ENCODE measurements at places on chromosomes 13 and 19.
A peak's percentile ranks its signal among the peaks of the same experiment; 100 is the strongest.

DNA sequence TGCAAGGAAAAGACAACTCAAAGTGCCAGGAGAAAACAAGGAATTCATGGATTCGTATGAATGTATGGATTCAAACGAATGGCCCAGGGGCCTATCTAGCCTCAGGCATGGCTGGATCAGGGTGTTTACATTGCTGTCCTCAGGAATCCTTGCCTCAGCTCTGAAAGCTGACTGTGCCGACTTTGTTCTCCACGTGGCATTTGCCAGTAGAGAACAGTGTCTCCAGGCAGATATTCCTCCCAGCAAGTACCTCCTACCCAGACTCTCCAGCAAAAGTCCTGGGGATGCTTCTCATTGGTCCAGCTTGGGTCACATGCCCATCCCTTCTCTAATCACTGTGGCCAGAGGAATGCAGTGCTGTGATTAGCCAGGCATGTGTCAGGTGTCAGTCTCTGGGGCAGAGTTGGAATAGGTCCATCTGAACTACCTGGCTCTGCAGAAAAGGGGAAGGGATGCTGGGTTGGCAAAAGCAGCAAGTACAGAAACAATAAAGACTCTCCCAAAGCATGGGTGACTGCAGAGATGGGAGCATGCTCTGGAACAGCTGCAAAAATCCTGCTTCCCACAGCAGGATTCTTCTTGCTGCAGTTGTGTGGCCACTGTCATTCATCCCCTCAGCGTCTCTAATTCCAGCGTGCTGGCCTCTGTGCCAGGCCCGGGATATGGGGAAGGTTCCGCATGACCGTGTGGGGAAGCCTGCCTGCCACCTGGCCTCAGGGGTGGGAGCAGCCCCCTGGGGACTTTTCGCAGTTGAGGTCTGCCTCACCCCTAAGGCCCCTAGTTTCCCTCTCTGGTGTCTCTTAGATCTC is 30.0 kb downstream of the CCNE1 start:
- DNase-seq: no peak

- no peak for DNase-seq
Observed at GRCh38 chr13:64197232-64197631, 2781.6 kb upstream of the PCDH20 start.

GRCh38 chr19:28307963-28308362 is 905.0 kb downstream of the UQCRFS1 start:
- no peak for DNase-seq

DNA sequence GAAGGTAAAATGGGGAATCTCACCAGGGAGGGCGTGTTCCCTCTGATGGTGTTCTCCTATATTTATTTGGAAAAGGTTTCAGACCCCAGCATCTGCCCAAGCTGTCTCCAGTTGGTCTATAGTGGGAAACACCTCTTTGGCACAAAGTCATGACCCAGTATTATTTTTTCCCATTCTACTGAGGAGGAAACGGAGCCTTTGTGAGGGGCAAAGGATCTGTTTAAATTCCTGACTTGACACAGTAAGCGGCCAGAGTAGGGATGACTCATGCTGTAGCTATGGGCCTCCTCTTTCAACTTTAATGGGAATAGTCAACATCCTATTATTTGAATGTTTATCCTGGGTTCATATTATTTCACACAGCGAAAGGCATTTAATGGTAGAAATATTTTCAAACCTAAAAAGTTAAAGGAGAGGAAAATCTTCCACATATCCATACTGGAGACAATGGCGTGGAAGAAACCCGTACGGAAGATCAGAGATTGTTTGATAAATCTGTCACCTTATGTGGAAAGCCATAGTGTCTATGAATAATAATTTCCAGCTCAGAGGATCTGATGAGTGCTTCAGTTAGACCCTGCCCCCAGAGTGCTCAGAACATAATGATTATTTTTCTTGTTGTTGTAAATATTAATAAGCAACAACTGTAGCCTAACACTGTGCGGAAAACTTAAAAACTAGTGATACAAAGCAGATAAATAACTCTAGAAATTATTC is 126.0 kb downstream of the FOXO1 start:
- DNase-seq: no peak

GRCh38 chr13:95955255-95955654 is 97.9 kb downstream of the UGGT2 start:
- no peak for DNase-seq

GRCh38 chr19:14519860-14520407 is 1.7 kb upstream of the DNAJB1 start:
- DNase-seq: no peak

DNA sequence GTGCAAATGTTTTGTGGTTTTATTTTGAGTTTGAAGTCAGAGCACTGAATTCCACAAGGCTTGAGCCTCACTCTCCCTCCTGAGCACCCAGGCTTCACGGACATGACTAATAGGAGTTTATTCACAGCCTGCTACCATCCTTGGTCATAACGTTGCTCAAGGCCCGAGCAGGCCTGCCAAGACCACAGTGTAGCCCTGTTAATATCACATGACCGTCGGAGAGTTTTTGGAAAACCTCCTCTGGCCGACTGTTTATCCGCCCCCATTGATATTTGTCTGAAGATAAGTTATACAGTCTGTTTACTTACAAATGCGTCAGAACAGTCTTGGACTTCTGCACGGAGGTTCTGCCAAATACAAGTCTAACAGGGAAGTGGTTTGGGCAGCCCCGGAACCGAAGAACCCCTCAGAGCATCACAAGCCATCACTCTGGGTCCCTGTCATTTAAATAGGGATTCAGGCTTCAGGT is 89.9 kb downstream of the COL4A2 start:
- no peak for DNase-seq

GRCh38 chr19:4939466-4939865 is 29.4 kb upstream of the KDM4B start:
- DNase-seq: no peak

DNA sequence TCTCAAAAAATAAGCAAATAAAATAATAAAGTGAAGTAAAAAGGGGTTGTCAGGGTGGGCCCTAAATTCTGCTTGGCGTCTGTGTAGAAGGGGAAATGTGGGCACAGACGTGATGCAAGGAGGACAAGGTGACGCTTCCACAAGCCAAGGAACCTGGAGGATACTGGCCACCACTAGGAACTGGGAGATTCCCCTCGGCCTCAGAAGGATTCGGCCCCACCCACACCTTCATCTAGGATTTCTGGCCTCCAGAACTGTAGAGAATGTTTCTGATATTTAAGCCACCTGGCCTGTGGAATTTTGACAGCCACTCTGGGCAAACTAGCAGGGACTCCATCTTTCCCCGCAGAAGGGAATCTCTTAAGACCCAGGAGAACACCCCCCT is 1.1 kb downstream of the PLEKHJ1 start:
- no peak for DNase-seq

- DNase-seq: no peak
Observed at GRCh38 chr19:35524181-35524837, 3.8 kb downstream of the SBSN start.

DNA sequence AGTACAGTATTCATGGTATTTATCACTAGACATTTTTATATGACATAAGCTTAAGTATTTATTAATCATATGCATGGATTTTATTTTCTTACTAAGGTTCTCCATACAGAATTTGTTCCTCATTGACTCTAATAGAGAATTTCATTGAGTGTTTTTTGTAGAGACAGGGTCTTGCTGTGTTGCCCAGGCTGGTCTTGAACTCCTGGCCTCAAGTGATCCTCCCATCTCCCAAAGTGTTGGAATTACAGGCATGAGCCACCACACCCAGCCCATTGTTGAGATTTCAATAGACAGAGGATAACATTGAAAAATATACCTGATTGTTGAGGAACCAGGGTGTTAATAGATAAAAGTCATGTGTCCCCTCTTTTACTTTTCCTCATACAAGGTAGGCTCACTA is 26.1 kb downstream of the IPO5 start:
- no peak for DNase-seq

- DNase-seq: no peak
Observed at GRCh38 chr19:12786141-12786870, 5.0 kb upstream of the JUNB start.

- DNase-seq: peak; percentile 76
Observed at GRCh38 chr19:46718157-46718933, 1.4 kb upstream of the PRKD2 start.

DNA sequence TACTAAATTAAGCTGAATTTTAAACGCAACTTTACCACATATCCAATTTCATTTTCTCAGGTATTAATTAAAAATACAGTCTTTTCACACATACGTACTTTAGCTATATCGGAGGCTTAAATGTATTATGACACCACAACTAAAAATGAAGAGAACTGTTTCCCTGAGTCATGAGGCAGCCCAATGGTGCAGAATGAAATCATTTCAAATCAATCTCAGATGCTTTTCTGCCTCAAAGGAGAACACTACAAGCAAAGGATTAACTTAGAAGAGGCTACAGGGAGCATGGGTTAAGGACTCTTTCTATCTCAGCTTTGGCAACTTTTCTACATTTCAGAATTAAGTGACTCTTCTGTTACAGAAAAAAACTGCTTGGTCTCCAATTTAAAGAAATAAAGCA is 516.3 kb upstream of the HTR2A start:
- no peak for DNase-seq

- DNase-seq: no peak
Observed at GRCh38 chr13:49898792-49899191, 37.3 kb downstream of the SPRYD7 start.

DNA sequence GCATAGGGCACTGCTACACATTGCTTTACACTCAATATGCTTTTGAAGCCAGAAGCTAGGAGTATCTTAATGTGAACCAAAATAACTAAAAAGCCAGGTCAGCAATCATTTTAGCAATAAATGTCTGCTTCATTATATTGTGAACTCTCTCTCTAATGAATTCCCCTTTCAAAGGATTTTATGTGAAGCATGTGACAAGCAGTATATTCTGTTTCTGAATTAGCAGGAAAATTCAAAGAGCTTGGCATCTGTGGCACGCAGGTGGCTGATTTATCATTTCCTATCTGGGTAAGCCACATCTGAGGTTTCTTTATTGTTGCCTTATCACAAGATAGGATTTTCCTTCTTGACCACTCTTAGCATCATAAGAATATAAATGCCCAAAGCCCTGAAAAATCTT is 56.8 kb upstream of the KLF12 start:
- DNase-seq: no peak

DNA sequence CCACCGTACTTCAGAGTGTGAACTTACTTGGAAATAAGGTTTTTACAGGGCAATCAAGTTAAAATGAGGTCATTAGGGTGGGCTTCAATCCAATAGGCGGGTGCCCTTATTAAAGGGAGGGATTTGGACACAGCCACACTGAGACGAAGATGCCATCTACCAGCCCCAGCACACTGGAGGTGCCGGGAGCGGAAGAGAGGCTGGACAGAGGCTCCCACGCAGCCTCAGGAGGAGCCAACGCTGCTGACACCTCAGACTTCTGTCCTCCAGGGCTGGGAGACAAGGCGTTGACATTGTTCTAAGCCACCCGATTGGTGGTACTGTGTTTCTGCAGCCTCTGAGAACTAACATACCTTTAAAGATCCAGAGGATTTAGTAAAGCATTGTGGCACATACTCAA is 12.6 kb upstream of the RAB20 start:
- no peak for DNase-seq

DNA sequence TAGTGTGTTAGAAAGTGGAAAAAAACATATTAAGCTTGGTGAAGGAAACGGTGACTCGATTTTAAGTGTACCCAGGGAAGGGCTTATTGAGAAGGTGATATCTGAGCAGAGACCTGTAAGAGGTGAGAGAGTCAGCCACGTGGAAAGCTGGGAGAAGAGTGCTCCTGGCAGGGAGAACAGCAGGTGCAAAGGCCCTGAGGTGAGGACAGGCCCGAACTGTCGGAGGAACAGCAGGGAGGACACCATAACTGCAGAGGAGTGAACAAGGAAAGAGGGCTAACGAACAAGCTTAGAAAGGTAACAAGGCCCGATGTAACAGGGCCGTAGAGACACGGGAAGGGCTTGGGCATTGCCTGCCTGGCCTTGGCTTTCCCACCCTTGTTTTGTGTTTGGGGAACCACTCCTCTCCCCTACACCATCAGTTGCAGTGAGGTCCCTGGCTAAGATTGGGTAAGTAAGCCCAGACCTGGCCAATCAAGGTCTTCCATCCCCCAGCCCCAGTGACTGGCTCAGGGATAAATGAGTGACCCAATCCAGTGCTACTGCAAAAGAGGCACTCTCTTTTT is 7.3 kb downstream of the ATP4A start:
- no peak for DNase-seq

DNA sequence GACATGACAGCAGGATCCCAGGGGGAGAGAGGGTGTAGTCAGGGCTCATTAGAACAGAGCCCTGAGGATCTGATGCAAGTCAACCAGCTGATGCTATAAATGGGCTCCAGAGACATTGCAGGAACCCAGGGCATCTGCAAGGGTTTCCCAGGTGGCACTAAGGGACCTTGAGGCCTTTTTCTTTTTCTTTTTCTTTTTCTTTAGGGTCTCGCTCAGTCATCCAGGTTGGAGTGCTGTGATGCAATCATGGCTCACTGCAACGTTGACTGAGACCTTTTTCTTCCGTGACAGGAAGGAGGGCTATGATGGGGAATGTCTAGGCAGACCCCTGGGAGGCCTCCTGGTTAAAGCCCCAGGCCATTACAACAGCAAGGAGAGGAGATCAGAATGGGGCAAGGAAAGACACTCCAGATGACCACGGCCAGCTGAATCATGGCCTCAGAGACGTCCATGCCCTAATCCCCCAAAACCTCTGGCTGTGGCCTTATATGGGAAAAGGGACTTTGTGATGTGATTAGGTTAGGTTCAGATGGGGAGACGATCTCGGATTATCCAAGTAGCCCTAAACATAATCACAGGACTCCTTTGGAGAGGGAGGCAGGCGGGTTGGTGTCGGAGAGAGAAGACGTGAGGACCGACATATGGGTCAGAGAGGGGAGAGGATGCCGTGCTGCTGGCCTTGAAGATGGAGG is 4.5 kb upstream of the FCGRT start:
- no peak for DNase-seq

DNA sequence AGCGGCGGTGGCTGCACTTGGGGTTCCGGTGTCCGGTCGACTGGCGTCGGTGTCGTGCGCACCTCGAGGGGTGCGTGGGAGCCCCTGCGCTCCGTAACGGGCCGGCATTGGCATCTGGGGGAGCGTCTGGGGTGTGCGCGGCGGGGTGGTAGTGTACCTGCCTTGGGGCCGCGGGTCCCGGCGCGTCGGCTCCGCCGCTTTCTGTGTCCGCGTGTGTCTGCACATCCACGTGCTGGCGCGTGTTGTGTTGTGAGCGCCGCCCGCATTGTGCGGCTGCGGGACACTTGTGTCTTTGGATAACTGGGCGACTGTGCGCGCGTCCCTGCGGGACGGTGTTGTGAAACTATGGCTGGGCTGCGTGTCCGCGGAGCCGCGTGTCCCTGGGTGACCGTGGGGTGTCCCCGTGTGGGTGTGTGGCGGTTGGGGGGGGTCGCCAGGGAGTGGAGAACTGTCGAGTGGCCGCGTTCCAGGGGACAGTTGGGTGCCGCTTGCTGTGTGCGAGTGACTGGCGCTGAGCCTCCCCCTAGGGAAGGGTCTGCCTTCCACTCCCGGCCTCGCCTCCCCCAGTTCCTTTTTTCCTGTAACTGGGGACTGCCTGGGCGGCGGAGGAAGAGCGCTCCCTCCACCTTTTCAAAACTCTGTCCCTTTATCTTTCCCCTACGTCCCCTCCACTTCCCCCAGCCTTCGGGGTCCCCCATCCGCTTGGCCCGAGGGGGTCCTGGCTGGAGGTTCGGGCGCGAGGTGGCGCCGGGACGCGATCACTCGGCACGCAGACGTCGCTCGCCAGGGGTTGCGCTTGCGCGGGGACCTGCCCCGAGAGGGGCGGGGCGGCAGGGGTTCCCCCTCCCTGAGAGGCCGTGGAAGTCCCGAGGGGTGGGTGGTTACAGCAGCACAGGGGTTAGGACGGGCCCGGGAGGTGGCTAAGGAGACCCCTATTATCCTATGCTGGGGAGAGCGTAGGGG is 5.7 kb upstream of the NFIC start:
- DNase-seq: peak; percentile 84

Data from activated CD8-positive, alpha-beta memory T cell treated with anti-CD3 and anti-CD28 coated beads, Interleukin-2, amount 50 U/mL, for 48 hours (primary cell).